ENCODE measurements at places on chromosomes 11 and 22. TPM values are rescaled to one million over a fixed set of nuclear protein-coding genes. Genes with fewer than 3 reads are reported as not detected.

DNA sequence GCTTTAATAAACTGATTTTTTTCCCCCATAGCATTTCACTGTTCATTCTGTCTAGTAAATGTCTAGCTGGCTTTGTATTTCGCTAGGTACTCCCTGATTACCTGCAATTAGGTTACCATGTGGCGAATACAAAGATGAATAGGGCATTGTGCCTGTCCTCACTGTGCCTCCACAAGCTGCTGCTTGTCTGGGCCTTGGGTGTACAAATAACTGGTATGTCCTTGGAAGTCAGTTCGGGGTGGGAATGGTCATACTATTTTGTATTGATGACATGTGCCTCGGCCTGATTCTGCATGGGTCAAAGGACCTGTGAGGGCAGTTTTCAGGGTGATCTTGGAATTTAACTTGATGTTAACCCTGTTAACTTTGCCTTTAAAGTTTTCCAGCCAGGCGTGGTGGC lies 11.4 kb downstream of the RBM4 start:
- no peak for DNase-seq

DNA sequence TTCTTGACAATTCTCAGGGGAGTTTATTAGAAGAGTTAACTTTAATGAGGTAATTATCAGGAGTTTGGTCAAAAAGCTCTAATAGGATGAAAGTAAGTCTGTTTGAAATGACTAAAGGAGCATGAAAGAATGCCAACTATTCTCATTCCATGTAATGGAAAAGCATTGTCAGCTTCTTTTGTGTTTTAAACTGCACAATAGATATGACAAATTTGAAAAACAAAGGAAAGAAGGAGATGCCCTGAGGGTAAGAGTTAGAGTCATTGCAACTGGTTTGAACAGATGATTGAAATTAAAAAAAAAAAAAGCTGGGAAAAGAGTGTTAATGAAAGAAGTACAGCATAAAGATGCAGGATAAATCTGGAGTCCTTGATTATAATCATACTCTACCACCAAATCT lies 296.8 kb upstream of the FOLH1 start:
- DNase-seq = no peak

DNA sequence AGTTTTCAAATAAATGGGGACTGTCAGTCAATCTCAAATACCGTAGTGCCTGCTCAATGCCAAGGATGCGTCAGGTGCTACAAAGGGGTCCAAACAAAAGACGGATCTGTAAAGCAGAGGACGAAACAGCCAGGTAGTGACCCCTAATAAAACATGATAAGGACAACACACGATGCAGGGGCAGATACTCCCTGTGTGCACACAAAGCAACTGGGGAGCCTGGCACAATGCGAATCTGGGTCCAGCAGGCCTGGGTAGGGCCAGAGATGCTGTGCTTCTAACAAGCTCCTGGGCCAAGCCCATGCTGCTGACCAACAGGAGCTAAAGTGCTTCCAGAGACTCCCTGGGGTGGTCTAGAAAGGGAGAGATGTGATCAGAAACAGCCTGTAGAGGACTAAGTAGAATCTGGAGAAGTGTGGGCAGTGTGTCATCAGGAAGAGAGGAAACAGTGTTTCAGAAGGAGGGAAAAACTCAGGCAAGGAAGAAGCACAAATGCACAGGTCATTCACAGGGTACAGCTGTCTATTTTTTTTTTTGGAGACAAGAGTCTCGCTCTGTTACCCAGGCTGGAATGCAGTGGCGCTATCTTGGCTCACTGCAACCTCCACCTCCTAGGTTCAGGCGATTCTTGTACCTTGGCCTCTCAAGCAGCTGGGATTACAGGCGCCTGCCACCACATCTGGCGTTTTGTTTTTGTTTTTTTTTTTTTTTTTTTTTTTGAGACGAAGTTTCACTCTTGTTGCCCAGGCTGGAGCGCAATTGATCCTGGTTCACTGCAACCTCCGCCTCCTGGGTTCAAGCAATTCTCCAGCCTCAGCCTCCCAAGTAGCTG lies 74.5 kb downstream of the MICAL3 start:
- no peak for DNase-seq

- DNase-seq = no peak
Observed at GRCh38 chr11:63007920-63008319, 7.7 kb downstream of the SLC22A8 start.

The PRR33 gene
- 0.05 TPM for total RNA-seq

Data from activated T-helper 2 cell treated with anti-CD3 and anti-CD28 coated beads, Interferon-gamma antibody, Interleukin-2, Interleukin-4, amounts not matched to agents 10 μg/mL and 5 μg/mL and 100 μg/mL, durations not matched to agents 14 hours and 24 hours and 36 hours (primary cell).